Activated CD4-positive, alpha-beta memory T cell treated with anti-CD3 and anti-CD28 coated beads for 36 hours (primary cell): ENCODE measurements at places on chromosomes 3 and 15. TPM values are rescaled to one million over a fixed set of nuclear protein-coding genes. Genes with fewer than 3 reads are reported as not detected.

DNA sequence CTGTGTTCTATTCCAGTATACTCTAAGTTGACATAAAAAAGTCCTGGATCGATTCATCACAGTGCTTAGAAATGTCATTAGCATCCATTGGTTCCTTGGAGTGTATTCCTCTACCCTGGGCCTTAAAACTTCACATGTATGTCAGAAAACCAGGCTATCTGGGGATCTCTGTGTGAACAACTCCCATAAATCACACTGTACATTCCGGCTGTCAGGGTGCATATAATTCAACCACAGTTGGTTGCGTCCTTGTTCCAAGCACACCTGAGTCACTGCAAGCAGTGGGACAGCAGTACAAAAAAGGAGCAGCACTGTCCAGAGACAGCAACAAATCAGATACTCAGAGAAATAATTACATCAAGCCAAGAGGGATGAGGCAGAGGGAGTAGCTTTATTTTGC is 52.4 kb downstream of the PDZRN3 start:
- no peak overlapping the region for H3K4me3 ChIP-seq
- H3K27ac ChIP-seq, result no peak overlapping the region
- no peaks in the 10 kb centered on the region for H3K4me1 ChIP-seq
- H3K36me3 ChIP-seq, result no peaks in the 10 kb centered on the region

GRCh38 chr15:81516012-81516411 is 142.0 kb upstream of the TMC3 start:
- no peak overlapping the region for H3K27ac ChIP-seq
- no peaks in the 10 kb centered on the region for H3K4me1 ChIP-seq
- no peaks in the 10 kb centered on the region for H3K36me3 ChIP-seq
- H3K27me3 ChIP-seq, result peaks cover 13% of the 10 kb centered on the region
- no peak for DNase-seq
- no peak overlapping the region for H3K4me3 ChIP-seq

GRCh38 chr3:30640851-30641250 is 34.5 kb downstream of the TGFBR2 start:
- no peak for DNase-seq
- peaks cover 87% of the 10 kb centered on the region for H3K4me1 ChIP-seq
- peak overlapping the region; percentile 94 for H3K27ac ChIP-seq
- no peak overlapping the region for H3K4me3 ChIP-seq

PAQR5 gene
- 0.15 TPM for total RNA-seq

TIPIN gene
- 45.9 TPM for total RNA-seq
